ENCODE measurements at places on chromosomes 7 and 10. TPM values are rescaled to one million over a fixed set of nuclear protein-coding genes. Genes with fewer than 3 reads are reported as not detected.

Gene GNA12
- total RNA-seq: 46.2 TPM

GRCh38 chr10:114110174-114110972 lies 63.6 kb downstream of the CCDC186 start:
- no peaks in the 10 kb centered on the region for H3K36me3 ChIP-seq
- peaks cover 21% of the 10 kb centered on the region for H3K27me3 ChIP-seq
- no peak for DNase-seq
- no peak overlapping the region for H3K4me3 ChIP-seq

Gene HABP2
- total RNA-seq: 7.5 TPM

Gene REEP3
- total RNA-seq: 38.1 TPM

Measured in type B pancreatic cell (in vitro differentiated cells).